ENCODE measurements at places on chromosomes 7 and 10.

DNA sequence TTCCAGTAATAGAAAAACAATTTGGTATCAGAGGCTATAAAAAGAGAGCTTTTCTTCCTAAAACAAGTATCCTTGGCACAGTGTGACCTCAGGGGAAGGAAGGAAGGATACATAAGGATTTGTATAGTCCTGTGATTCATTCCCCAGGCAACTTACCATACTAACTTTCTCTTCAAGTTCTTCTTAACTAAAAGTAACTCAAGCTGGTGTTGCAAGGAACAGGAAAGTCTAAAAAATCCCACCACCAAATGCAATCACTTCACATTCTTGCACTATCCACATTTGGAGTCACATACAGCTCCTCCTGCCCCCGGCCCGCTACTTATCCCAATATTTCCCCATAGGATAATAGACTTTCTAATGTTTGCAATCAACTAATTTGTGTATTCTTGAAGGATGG, 84.8 kb downstream of the PRKAG2 start:
- no peak for DNase-seq

GRCh38 chr10:983971-984655, 4.1 kb upstream of the GTPBP4 start:
- DNase-seq = peak; percentile 37

- peak; percentile 17 for DNase-seq
Observed at GRCh38 chr10:114917927-114918672, 19.9 kb upstream of the TRUB1 start.

DNA sequence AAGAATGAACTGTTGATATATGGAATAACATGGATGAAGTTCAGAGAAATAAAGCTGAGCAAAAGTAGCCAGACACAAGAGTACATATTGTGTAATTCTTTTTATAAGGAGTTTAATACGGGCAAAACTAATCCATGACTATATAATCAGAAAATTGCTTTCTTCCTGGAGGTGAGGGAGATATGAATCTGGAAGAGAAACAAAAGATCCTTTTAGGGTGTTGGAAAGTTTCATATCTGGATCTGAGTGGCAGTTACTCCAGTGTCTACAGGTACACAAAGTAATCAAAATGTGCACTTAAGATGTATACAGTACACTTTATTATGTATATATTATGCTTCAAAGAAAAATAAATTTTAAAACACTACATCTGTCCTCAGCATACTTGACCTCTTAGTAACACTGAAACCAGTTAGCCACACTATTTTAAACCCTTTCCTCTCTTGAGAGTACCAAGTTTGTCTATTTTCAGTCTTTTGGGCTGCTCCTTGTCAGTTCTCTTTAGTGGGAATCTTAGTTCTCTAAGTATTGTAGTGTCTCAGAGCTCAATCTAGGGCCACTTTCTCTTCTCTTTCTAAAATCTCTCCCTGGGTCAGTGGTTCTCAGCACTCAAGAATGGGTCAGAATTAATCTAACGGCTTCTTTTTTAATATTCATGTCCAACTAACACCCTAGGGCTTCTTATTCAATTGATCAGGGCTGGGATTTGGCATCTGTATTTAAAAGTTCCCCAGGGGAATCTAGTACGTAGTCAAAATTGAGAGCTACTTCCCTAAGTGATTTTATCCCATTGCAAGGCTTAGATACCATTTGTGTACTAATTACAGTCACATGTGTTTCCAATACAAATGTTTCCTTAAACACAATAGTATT, 4.3 kb upstream of the LIPF start:
- no peak for DNase-seq

- no peak for DNase-seq
Observed at GRCh38 chr7:105738133-105738532, 138.3 kb downstream of the ATXN7L1 start.

- no peak for DNase-seq
Observed at GRCh38 chr10:102287991-102288390, 42.7 kb downstream of the GBF1 start.

- no peak for DNase-seq
Observed at GRCh38 chr10:95573964-95574604, 12.9 kb upstream of the SORBS1 start.

GRCh38 chr7:12601302-12601869, 30.9 kb downstream of the SCIN start:
- DNase-seq = no peak

- no peak for DNase-seq
Observed at GRCh38 chr7:68041554-68041953, 1044.9 kb downstream of the TYW1 start.

- DNase-seq = peak; percentile 72
Observed at GRCh38 chr7:20217193-20217948, at the start of gene MACC1. Gene MACC1 (minus strand): TSS chr7:20217384. CDS start chr7:20161862, 55,522 bp downstream.

DNA sequence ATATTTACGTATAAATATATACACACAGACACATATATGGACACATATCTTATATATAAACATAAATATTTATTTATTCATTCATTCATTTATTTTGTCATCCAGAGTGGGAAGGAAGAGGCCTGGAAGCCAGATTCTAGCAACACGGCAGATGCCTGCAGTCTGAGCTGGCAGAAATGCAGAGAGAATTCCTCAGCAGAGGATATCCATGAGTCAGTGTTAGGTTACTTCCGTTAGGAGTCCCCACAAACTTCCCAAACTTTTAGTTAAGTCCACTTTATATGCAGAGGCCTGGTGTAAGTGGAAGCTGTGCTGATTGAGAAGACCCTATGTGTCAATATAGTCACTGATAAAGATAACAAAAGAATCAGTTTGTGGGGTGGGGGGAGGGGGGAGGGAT, 89.6 kb downstream of the PPP1R17 start:
- no peak for DNase-seq

- DNase-seq = no peak
Observed at GRCh38 chr7:50463035-50463434, 12.9 kb upstream of the FIGNL1 start.

DNA sequence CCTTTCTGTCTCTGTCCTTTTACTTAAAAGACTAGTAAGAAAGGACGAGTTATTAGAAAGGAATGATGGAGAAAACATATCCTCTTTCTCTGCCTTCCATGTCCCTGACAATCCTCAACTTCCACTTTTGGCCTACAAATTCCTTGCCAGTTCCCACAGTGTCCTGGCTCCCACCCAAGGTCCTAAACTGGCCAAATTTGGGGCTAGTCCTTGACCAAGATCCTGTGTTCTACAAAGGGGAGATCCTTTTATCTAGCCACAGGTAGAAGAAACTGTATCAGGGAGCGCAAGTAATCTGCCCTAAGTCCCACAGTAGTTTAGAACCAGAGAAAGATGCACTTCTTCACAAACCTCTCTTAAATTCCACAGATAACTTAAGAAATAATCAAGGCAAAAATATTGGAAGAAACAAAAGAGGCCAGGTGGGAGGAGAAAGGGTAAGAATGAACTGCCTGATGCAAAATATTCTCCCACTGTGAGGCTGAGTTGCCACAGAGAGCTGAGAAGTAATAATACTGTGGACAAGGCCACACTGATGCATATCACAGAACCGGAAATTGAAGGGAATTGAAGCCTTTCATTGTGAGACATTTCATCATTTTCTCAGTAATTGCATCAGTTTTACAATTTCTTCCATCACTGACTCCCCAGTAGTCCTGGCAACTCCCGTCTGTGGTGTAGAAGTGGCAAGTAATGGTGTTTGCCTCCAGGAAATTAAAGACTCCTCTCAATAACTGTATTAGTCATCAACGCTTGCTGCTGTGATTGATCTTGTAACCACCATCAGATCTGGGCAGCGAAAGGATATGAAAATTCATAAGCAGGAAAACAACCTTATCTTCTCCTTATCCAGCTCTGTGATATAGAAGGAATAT, 47.2 kb downstream of the DNAJC12 start:
- no peak for DNase-seq

DNA sequence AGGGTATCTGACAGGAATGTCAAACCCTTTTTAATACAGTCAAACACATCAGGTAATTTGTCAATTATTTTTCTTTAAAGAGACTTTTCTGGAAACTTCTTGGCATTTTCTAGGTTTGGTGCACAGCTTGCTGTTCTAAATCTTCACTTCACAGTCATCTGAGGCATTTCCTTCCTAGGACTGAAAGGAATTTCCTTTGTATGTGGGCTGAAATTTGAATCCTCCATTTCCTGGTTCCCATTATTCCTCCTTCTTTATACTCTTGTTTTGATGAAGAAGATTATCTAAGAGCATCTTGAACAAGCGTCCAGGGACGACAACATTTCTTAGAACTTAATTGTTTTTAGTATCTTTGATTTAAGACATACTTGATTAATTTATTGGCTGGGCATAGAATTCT, 24.9 kb downstream of the CALD1 start:
- DNase-seq = no peak

- no peak for DNase-seq
Observed at GRCh38 chr10:106551501-106552062, 612.9 kb downstream of the SORCS1 start.
